ENCODE measurements at places on chromosomes 7 and 10.

- DNase-seq: no peak
Measured at GRCh38 chr10:10780746-10781145, 236.9 kb upstream of the CELF2 start.

DNA sequence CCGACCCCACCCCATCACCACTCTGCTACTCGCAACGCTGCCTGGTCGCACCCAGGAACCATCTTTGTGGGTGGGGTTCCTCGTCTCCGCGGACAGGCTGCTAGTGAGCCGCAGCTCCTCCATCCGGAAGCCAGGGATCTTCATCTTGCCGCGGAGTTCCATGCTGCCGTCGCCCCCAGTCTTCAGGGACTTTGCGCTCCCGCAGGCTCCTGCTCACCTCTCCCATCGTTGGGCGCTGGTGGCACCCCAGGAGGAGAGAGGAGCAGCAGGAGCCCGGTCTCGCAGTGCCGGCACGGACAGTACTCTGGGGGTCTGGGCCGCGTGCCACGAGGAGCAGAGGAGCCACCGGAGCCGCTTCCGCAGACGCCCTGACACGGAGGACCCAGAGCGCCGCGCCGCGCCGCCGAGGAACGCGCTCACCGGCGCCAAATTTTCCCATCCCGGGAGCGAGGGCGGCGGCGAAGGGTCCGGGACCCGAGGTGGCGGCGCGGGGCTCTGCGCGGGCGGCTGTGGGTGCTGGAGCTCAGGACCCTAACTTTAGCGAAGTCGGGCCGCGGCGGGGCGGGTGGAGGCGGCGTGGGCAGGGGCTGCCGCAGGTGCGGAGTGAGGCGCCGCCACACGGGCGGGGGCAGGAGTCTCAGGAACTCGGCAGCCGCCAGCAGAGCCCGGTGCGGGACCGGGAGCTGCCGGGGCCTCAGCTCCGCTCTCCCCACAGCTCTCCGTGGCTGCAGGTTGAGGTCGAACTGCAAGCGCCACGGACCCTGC is 750.1 kb upstream of the SORCS1 start:
- no peak for DNase-seq

DNA sequence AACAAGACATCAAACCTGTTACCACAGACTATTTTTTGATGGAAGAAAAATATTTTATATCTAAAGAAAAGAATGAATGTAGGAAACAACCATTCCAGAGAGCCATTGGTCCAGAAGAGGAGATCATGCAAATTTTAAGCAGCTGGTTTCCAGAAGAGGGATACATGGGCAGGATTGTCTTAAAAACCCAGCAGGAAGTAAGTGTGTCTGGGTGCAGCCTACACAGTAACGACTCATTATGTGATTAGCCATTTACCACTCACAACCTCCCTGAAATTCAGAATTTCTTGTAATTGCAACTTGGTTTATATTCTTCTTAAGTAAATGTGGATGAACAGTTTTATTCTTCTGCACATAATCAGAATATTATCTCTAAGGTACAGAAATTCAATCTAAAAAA is 46.2 kb downstream of the NOC3L start:
- DNase-seq: no peak

DNA sequence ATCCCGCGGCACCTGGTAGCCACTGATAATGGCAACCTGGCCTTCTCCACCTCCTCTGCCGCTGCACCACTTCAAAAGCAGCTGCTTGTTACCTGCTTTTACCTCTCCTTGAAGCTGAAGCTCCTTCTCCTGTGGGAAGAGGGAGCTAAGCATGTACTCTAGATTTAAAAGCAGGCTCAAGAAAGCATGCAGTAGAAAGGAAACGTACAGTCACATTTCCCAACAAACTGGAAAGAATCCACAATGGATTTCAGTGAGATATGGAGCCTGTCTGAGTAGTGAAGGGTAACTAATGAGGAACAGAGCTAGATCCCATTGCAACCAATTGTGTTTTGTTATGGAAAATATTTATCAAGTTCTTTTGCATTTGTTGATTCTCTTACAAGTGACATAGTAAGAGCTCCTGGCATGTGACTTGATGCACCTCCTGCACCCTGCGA is 457.4 kb upstream of the GALNT17 start:
- DNase-seq: no peak

DNA sequence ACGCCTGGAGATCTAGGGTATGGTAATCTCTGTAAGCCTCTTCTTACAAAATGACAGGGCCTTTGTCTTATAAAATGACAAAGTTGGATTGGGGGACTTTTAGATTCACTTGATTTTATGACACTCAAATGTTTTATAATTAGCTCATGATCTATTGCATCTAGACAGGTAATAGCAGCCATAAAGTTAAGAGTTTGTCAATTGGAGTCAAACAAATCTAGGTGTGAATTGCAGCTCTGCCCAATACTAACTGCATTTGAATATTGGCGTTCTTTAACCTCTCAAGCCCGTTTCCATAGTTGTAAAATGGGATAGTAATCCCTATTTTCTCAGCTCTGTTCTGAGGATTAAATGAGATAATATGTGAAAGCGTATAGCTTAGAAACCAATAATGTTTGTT is 14.1 kb upstream of the MRC1 start:
- no peak for DNase-seq

DNA sequence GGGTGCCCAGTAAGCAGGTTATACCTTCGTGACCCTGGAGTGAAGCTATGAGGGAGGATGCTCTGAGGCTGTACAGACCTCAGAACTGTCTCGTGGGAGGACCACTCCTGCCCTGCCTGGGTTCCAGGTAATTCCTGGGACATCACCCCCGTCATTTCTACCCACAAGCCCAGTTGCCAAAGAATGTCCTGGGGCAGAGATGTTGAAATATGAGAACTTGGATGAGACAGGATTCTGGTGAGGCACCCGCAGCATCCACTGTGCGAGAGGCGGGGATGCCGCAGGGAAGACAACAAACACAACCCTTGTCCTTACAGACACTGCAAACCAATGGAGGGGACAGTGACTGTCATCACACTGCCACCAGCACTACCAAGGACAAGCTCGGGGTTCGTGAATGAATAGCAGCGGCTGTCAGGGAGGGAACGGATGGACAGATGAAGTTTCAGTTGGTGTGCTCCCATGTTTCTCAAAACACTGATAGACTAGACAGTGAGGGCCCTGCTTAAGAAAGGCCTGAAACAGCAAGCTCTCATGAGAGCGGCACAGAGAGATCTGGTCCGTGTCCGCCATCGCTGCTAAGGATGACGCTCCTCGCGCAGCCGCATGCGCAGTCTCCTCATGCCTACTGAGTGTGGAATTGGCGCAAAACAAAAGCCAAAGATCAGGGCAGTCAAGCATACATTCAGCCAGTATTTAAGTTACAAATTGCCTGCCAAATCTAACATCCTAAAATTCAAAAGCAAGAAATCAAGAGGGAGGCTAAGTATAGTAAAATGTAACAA is 82.0 kb upstream of the RHEB start:
- no peak for DNase-seq

DNA sequence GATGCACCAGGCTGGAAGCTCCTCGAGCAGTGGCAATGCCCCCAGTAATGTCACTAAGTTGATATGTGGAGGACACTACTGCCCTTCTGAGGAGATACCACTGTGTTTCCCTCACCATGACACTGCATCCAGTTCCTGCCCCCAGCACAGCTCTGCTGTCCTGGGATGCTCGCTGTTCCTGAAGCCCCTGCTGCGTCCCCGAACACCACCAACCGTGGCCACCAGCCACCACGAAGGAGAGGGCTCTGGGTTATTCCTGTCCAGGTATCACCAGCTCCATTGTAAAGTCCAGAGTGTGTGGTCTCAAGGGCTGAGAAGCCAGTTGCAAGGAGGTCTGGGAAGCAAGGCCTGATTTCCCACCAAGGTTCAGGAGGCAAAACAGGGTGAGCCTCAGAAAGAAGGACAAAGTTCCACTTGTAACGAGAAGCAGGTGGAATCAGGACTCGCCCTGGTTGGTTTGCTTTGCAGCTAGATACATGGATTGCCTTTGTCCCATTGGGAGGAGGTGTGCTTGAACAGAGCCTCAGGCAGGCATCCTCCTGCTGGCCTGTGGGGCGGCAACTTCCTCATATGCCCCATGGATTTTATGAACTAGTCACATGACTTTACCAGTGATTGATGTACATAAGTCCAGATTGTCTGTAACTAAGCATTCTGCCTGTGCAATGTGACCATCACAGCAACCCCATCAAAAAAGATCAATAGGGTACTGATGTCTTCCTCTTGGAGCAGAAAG is 427.0 kb upstream of the VSTM2A start:
- DNase-seq: no peak

- DNase-seq: no peak
Measured at GRCh38 chr7:22406715-22407114, 49.8 kb upstream of the RAPGEF5 start.

All from SW 1271 (cell line).